Peyer's patch (tissue), 4 donors: ENCODE measurements at places on chromosomes 13 and 19. TPM values are rescaled to one million over a fixed set of nuclear protein-coding genes. Genes with fewer than 3 reads are reported as not detected.

Gene FGF14
- 0.28 TPM for total RNA-seq

Gene EBI3
- not detected for total RNA-seq

Gene SLC7A10
- not detected for total RNA-seq

Gene RPS19
- total RNA-seq, result 861 TPM

Gene TMEM59L
- 2.0 TPM for total RNA-seq

Gene DOHH
- 9.0 TPM for total RNA-seq

- no peak for DNase-seq
- no peak overlapping the region for H3K4me3 ChIP-seq
- H3K36me3 ChIP-seq, result no peaks in the 10 kb centered on the region
- H3K4me1 ChIP-seq, result no peaks in the 10 kb centered on the region
Observed at GRCh38 chr13:51283371-51283770, 56.1 kb upstream of the SERPINE3 start.

DNA sequence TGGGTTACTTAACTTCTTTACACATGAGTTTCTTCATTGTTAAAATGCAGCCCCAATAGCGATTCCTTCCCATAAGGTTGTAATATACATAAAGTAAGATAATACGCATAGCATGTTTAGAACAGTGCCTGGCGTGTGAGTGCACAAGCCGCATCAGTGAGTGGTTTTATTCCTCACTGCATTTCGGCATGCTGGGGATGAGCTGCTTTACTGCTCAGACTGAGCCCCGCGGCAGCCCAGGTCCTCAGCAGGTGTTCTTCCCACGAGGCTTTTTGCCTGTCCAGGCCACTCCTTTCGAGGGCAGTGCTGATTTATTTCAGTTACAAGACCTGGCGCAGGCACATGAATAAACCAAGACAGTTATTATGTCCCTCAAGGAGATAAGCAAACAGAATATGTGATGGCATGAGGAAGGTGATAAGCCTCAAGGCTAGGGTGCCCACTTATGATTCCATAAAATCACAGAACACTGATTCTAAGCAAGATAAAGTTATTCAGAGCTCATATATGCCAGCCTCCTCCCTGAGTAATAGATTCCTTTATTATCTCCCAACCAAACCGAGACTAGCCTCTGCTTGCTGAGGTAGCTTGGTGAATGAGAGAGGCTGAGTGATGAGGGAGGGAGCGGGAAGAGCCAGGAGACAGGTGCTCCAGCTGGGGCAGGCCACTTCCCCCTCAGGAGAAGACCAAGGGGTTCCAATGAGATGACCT, 505.5 kb downstream of the DIAPH3 start:
- DNase-seq, result no peak
- H3K27me3 ChIP-seq, result no peaks in the 10 kb centered on the region
- no peaks in the 10 kb centered on the region for H3K36me3 ChIP-seq

DNA sequence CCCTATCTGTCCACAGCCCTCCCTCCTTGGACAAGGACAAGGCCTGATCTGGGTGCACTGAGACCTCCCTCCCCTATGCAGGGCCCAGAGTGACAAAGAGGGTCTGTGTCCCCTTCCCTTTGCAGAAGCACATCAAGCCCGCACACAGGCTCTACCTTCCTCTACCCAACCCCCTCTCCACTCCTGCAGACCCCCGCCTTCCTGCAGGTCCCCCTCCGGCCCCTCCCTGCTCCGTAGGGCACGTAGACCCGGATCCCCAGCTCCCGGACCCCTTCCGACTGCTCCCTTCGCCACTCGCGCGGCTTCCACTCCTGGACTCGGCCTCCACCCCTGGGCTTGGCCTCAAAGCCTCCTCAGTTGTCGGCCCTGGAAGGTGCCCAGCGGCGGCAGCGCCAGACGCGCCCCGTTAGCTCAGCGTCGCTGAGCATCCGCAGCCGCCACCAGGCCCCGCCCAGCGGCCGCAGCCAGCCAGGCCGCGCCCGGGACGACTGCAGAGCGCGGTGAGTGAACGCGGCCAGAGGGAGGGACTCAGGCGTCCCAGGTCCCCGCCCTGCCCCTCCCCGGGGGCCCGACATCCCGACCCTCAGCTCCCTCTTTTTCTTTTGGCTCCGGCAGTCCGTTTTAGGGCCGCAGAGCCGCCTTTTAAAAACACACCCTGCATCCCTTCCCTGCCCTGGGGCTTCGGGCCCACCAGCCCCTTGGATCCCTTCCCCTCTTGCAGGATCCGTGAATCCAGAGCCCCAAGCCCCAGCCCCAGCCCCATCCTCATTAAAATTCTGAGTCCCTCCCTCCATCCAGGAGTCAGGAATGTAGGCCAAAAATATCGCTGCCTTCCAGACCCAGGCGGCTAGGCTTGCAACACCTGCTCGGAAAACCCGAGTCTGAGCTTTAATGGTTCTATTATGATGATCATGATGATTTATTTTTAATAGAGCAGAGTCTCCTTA, 1.5 kb upstream of the MYADM start:
- peak overlapping the region; percentile 21 for H3K4me3 ChIP-seq
- H3K27ac ChIP-seq, result peak overlapping the region; percentile 72
- DNase-seq, result peak; percentile 82
- H3K36me3 ChIP-seq, result no peaks in the 10 kb centered on the region

DNA sequence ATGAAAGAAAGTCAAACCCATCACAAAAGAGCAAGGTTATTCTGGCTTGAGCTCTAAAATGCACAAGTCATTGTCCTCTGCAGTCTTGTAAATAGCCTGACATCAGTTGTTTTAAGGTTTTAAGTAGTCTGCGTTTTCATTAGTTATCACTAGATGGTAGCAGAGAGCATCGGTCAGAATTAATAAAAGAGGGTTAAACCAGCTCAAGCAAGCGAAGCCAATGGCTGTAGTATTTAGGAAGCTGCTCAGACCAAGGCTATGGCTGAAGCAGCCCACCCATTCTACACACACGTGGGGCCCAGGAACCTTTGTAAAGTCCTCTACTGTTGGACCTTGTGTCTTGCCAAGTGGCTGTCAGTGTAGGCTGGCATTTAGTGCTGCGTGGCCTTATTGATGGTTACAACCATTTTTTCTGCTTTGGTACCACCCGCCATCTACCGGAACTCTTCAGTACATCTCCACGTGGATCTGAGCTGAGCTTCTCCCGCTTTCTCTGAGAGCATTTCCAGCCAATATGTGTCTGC, 13.3 kb upstream of the ZNF57 start:
- no peaks in the 10 kb centered on the region for H3K27me3 ChIP-seq
- DNase-seq, result no peak
- H3K4me1 ChIP-seq, result no peaks in the 10 kb centered on the region
- no peak overlapping the region for H3K27ac ChIP-seq
- H3K36me3 ChIP-seq, result no peaks in the 10 kb centered on the region

GRCh38 chr19:37551129-37551993, 43.2 kb downstream of the ZNF571 start:
- DNase-seq, result peak; percentile 29
- H3K27me3 ChIP-seq, result no peaks in the 10 kb centered on the region
- peak overlapping the region; percentile 55 for H3K4me3 ChIP-seq
- H3K4me1 ChIP-seq, result no peaks in the 10 kb centered on the region

DNA sequence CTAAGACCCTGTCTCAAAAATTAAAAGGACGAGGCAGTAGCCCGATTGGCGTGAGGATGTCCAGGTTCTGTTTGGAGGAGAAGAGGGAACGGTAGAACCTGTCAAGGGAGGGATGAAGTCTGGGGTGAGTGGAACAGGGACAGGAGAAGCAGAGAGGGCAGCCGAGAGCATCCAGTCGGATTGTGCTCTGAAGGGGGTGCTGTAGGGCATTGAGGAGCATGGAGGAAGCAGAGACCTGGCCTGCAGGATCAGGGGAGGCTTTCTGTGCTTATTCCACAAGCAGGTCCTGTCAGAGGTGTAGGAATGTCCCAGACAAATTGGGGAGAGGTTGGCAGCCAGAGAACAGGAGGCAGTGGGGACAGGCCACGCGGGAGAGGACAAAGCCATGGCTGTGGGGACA, 14.1 kb downstream of the AP2A1 start:
- H3K4me3 ChIP-seq, result no peak overlapping the region
- peaks cover 44% of the 10 kb centered on the region for H3K36me3 ChIP-seq
- no peak for DNase-seq
- H3K27me3 ChIP-seq, result no peaks in the 10 kb centered on the region

DNA sequence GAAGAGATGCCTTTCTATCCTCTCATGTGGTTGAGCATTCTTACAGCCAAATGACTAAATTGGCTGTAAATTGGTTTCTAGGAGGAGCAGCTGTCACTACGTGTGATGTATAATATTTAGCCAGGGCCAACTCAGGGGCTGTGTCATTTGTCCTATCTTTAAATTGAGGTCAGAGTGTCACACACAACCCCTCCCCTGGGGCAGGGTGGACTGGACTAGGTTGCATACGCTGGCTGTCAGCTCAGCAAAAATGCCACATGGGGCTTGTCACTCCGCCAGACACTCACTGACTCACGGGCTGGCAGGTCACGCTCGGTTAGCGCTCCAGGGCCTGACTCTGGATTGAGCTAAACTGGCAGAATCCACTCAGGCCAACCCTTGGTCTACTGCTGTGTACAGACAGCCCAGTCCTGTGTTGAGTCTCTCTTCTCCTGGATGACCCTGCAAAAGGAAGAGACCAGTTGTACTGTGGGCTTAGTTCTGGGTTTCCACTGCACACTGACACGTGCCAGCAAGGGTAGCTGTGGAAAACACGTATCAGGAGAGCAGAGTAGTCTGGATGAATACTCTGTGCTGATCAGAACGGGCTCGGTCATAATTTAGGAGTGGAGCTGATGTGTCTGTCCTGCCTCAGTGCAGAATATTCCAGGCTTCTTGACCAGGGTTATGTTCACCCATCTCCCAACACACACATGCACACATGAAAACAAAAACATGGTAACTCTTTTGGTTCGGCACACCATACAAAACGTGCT, 29.1 kb downstream of the SHISA2 start:
- no peaks in the 10 kb centered on the region for H3K27me3 ChIP-seq
- no peak overlapping the region for H3K27ac ChIP-seq
- no peak overlapping the region for H3K4me3 ChIP-seq
- DNase-seq, result no peak
- no peaks in the 10 kb centered on the region for H3K4me1 ChIP-seq
- no peaks in the 10 kb centered on the region for H3K36me3 ChIP-seq

DNA sequence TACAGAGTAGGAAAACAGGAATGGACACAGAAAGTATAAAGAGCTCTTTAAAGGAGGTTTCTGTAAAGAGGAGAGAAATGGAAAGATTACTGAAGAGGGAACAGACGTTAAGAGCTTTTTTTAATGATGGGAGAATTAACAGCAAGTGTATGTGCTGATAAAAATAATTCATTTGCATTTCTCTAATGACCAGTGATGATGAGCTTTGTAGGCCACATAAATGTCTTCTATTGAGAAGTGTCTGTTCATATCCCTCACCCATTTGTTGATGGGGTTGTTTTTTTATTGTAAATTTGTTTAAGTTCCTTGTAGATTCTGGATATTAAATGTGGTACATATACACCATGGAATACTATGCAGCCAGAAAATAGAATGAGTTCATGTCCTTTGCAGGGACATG, 40.0 kb downstream of the MYO16 start:
- no peak for DNase-seq
- no peaks in the 10 kb centered on the region for H3K27me3 ChIP-seq
- H3K27ac ChIP-seq, result no peak overlapping the region

GRCh38 chr13:49369866-49370265, 74.0 kb downstream of the CAB39L start:
- no peak for DNase-seq
- H3K4me3 ChIP-seq, result no peak overlapping the region
- H3K27me3 ChIP-seq, result no peaks in the 10 kb centered on the region
- no peaks in the 10 kb centered on the region for H3K36me3 ChIP-seq
- H3K4me1 ChIP-seq, result no peaks in the 10 kb centered on the region

GRCh38 chr13:60282186-60282585, 114.8 kb upstream of the TDRD3 start:
- no peak for DNase-seq
- H3K4me1 ChIP-seq, result no peaks in the 10 kb centered on the region
- H3K4me3 ChIP-seq, result no peak overlapping the region
- H3K36me3 ChIP-seq, result no peaks in the 10 kb centered on the region

DNA sequence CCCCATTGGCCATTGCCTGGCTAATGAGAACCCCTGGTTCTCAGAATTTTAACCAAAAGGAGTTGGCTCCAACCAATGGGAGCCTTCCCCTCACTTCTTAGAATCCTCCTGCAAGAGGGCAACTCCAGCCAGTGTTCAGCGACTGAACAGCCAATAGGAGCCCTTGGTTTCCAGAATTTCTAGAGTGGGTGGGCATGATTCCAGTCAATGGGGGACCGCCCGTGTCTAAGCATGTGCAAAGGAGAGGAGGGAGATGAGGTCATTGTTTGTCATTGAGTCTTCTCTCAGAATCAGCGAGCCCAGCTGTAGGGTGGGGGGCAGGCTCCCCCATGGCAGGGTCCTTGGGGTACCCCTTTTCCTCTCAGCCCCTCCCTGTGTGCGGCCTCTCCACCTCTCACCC, 9.5 kb upstream of the SWSAP1 start:
- no peaks in the 10 kb centered on the region for H3K27me3 ChIP-seq
- no peak overlapping the region for H3K27ac ChIP-seq
- no peak overlapping the region for H3K4me3 ChIP-seq
- H3K4me1 ChIP-seq, result peaks cover 5% of the 10 kb centered on the region

GRCh38 chr13:22801402-22802003, 379.3 kb upstream of the SGCG start:
- no peaks in the 10 kb centered on the region for H3K36me3 ChIP-seq
- no peak overlapping the region for H3K4me3 ChIP-seq
- no peak overlapping the region for H3K27ac ChIP-seq

DNA sequence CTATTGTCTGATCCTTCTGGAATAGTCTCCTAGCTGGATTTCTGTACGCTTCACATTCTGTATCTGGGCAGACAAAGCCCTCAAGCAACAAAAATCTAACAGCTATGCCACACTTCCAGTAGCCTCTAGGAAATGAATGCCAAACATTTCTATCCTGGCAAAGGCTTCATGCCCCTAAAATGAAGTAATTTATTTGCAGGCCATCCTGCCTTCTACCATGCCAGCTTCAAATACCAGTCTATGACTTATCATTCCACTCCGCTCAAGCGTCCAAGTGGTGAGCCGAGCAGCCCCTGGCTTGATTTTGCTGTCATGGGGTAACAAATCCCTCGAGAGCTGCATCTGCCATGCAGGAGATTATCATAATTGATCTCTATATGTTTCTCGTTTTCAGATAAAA, 86.9 kb downstream of the LHFPL6 start:
- no peak for DNase-seq
- H3K27me3 ChIP-seq, result no peaks in the 10 kb centered on the region
- H3K36me3 ChIP-seq, result no peaks in the 10 kb centered on the region
- H3K4me1 ChIP-seq, result no peaks in the 10 kb centered on the region
